ENCODE measurements at places on chromosomes 3 and 15.

- DNase-seq = no peak
Measured at GRCh38 chr3:99248913-99249312, 347.4 kb upstream of the DCBLD2 start.

DNA sequence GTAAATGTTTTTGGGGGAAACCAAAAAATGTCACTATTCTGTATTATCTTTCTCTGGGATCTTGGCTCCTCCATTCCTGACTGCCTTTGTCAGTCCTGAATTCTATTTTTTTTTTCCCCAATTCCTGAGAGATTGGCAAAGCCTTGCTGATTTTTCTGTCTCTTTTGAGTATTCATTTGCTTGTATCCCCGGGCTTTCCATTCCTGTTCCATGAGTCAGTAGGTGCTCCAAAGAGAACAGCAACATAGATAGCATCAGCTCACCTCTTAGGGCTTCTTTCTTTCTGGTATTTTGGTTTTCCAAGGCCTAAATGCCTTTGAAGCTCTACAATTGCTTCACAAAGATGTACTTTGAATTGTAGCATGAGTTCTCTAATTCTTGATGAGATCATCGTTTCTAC lies 271.7 kb upstream of the LRRC3B start:
- no peak for DNase-seq

DNA sequence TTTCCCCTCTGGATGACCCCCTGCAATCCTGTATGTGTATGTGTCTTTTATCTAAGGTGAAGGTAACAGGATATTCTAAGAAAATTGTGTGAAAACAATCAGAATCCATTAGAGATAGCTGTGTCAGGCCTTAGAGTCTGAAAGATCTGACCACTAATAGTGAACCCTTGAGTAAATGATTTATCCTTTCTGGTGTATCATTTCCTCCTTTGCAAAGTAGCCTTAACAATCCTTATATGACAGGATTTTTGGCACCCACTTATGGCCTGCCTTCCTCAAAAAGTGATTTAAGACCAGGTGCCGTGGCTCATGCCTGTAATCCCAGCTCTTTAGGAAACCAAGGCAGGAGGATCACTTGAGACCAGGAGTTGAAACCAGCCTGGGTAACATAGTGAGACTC lies 110.2 kb downstream of the RBPMS2 start:
- DNase-seq = no peak

DNA sequence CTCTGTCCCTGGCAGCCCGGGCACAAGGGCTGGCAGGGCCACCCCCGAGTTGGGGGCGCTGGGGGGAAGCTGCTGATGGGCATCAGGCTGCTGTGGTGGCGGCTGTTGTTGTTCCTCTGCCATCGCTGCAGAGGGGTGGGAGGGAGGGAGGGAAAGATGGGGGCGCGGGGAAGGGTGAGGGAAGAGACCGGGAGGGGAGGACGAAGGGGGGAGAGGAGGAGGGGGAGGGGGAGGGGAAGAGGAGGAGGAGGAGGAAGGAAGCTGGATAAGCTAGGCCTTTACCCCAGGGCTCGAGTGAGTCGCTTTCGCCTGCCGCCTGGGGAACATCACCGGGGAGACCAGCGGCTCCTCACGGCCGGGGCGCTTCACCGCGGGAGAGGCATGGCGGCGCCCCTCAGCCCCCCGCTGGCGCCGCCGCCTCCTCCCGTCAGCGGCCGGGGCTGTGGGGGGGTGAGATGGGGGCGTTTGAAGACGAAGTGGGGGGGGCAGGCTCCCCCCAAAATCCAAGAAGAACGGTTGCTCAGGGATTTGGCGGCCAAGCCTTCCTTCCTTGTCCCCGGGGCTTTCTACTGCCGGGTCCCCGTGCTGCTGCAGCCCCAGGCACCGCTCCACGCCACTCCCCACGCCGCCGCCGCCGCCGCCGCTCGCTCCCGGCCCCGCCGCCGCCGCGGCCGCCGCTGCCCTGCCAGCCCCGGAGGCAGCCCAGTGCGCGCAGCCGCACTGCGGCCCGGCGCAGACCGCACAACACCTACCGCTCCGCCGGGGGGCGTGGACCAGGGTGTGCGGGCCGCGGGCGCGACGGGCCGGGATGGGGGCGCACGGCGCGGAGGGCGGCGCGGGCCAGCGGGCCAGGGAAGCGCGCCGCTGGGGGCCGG lies at the start of gene RFX7:
TSS of gene RFX7 (minus strand) at position 717 of the 875 bp plus-strand sequence. CDS start at position 123, 594 bp downstream.
- DNase-seq = peak; percentile 75

- no peak for DNase-seq
Measured at GRCh38 chr15:50224606-50225005, 40.9 kb downstream of the HDC start.

- DNase-seq = no peak
Measured at GRCh38 chr15:39144613-39145499, 436.0 kb upstream of the THBS1 start.

DNA sequence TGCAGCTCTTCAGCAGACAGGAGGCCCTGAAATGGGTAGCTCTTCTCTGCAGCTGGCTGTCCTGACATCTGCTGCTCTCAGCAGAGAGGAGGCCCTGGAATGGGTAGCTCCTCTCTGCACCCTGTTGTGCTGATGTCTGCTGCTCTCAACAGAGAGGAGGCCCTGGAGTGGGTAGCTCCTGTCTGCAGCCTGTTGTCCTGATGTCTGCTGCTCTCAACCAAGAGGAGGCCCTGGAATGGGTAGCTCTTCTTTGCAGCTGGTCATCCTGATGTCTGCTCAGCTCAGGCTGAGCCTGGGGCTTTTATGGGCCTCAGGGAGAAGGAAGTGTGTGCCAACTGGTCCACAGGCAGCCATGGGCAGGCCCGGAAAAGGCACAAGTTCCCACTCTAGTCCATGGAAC lies 66.6 kb downstream of the PIK3CB start:
- DNase-seq = no peak

DNA sequence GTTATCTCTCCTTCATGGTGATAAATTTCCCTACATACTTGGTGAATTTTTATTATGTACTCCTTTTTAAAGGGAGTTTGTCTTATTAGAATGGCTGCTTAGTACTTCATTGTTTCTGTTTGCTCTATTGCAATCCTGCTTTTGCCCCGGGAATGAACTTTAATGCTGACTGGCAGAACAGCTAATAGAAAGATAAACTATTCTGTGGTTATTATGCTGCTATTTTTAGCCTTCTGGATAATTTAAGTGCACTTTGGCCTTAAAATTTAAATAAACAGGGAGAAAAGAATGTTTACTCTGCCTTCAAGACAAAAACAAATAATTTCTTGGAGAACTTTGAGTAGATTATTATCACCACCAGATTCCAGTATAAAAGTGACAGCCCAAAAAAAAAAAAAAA lies 413.8 kb upstream of the CCDC54 start:
- peak; percentile 71 for DNase-seq

- no peak for DNase-seq
Measured at GRCh38 chr3:61685755-61686154, 124.4 kb downstream of the PTPRG start.

- no peak for DNase-seq
Measured at GRCh38 chr15:51099185-51099584, 4.5 kb upstream of the TNFAIP8L3 start.

DNA sequence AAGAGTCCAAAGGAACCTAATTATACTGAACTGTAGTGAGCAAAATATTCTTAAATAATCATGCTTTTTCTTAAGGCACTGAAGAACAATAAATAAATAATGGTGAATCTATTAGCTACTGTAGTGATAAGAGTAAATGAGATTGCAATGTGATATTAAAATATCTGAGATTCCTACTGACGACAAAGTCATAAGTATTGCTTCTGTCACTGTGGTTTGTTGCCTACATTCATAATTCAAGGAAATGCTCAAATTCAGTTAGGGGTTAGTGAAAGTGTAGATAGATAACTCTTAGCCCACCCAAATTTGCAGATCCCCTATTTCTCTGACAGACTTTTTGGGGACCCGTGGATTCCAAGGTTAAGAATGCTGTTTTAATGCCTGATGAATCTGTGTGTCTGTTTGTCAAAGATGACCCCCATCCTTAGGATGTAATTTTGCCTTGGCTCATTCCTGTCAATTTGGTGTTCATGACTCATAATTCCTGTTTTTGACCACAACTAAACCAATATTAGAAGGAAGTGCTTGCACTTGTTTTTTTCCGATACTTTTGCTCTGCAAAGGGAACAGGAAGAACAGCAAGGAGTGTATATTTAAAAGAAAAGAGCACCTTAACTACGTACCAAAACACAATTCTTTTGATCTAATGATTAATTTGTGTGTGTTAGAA lies 86.7 kb downstream of the MAGI1 start:
- no peak for DNase-seq

- DNase-seq = no peak
Measured at GRCh38 chr15:74464216-74464615, 3.3 kb upstream of the UBL7 start.

GRCh38 chr3:11604139-11604892 lies 39.4 kb downstream of the VGLL4 start:
- no peak for DNase-seq

DNA sequence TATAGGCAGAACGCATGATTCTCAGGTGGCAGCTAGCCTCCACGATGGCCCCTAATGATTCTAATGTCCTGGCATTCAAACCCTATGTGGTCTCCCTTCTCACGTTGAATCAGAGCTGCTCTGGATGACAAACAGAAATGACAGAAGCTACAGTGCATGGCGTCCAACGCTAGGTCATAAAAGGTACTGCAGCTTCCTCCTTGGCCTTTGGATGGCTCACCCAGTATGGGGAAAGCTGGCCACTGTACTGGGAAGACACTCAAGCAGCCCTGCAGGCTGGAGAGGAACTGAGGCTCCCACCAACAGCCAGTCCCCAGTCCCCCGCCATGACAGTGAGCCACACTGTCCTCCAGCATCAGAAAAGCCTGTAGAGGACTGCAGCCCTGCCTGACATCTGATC lies 286.3 kb downstream of the FAM43A start:
- no peak for DNase-seq

DNA sequence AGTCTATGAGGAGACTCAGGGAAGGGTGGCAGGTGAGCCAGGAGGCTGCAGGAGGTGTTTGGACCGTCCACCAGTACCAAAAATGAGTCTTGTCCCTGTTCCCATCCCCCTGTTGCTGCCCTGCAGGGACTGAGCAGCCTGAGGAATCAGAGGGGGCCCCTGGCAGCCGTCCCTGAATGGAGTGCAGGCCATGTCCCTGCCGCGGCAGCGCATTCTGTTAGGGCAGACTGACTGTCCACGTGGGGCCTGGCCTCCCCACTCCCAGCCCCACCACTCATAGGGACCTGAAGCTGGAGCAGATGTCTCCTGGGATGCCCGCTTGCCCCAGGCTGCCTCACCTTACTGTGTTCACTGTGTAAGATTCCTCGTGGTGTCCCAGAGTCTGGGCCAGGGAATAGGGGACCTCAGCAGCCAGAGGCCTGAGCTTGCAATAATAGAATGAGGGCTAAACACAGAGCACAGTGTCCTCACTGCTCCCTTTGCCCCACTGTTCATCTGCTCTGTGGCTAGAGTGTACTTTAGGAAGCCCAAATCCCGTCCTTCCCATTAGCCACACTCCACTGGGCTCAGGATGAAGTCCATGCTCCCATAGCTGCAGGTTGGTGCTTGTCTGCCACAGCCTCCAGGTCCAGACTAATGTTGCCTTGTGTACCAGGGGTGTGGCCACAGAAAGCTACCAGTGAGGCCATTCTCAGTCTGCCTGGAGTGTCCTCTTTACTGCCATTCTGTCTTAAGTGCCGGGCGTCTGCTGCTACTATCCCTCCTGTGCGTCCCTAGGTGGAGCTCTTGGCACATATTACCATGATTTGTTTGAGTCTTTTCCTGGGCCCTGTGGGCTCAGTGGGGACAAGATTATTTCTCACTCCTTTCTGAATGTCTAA lies 63.2 kb downstream of the HCN4 start:
- DNase-seq = peak; percentile 18

DNA sequence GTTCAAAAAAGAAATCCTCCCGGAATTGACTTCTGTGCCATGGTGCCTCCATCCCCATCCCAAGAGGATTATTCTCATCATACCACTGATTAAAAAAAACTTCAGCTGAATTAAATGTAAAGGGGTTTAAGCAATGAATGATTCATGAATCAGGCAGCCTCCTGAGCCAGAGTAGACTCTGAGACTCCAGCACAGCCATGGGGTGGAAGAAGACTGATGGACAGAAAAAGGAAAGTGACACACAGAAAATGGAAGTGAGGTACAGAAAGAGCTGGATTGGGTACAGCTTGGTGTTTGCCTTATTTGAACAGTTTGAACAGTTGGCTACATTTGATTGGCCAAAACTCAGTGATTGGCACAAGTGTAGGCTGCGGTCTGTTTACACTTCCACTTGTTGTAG lies 224.8 kb upstream of the ATP10A start:
- no peak for DNase-seq

DNA sequence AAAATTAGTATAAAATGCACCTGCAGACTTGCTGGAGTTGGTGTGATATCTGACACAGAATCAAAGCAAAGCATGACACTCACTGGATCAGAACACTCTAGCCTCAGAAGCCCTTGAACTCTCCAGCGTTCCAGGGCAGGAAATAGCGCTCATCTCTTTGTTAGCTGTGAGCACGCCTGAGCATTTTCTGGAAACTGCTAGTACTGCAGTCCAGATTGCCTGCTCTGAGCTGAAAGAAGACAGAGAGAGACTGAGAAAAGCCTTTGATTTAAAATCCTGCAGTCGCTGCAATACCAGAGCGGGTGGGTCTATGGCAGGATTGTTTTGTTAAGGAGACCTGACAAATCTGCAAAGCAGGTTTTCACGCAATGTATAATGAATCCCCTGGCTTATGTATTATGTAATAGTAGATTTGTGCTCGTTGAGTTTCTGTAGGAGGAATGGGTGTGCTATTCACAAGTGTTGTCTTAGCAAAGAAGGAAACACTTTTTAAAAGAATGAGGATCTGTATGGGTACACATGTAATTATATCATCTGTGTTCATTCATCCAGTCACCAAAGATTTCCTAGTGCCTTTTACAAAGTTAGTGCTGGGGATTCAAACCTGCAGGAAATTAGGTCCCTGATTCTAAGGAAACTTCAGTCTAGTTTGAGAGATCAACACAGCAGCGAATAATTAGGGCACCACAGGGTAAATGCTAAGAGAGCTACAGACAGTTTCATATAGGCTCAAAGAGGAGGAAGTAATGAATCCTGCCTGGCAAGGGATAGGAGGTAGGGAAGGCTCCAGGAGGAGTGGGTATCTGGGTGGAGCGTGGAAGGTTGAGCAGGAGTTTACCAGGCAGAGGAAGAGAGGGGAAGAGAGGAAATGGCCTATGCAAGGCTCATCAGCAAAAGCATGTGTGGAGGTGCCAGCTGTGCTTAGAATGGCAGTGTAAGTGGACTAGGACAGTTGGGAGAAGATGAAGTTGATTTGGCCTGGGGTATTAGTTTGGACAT lies 26.1 kb upstream of the MGLL start:
- DNase-seq = no peak

GRCh38 chr15:94451466-94451865 lies 220.1 kb downstream of the MCTP2 start:
- no peak for DNase-seq

Measured in right lung (tissue), 10 donors.